CMK (cell line): ENCODE measurements at places on chromosomes 4 and X.

- no peak for DNase-seq
These were observed 192.5 kb upstream of the TTC29 start for GRCh38 chr4:147138171-147138570.

- no peak for DNase-seq
These were observed 473.0 kb downstream of the SPRY1 start for GRCh38 chr4:123869286-123870215.

DNA sequence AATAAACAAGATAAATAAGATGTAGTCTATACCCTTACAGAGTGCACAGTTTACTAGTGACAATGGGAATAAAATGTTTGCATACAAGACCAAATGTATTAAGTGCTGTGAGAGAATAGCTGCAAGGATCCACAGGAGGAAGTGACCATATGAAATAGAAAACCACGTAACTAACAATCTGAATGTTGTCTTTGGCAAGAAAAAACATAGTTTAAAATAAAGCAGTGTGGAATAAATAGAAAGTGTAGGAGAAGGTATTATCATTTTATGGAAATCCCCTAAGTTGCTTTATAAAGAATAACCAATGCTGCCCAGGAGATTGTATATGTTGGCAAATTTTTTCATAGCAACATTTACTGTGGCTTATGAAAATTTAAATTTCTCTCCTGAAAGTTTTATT is 116.1 kb downstream of the PCDH7 start:
- DNase-seq = no peak

- DNase-seq = no peak
These were observed 3.5 kb upstream of the RNF212 start for GRCh38 chr4:1116838-1117237.

GRCh38 chr4:114734594-114734993 is 136.0 kb downstream of the UGT8 start:
- no peak for DNase-seq

DNA sequence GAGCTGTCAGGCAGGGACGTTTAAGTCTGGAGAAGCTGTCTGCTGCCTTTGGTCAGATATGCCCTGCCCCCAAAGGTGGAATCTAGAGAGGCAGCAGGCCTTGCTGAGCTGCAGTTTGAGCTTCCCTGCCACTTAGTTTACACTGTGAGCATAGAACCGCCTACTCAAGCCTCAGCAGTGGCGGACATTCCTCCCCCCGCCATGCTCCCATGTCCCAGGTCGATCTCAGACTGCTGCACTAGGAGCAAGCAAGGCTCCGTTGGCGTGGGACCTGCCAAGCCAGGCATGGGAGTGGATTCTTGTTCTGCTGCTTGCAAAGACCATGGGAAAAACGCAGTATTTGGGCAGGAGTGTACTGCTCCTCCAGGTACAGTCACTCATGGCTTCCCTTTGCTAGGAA is 24.3 kb downstream of the PLK4 start:
- DNase-seq = no peak

DNA sequence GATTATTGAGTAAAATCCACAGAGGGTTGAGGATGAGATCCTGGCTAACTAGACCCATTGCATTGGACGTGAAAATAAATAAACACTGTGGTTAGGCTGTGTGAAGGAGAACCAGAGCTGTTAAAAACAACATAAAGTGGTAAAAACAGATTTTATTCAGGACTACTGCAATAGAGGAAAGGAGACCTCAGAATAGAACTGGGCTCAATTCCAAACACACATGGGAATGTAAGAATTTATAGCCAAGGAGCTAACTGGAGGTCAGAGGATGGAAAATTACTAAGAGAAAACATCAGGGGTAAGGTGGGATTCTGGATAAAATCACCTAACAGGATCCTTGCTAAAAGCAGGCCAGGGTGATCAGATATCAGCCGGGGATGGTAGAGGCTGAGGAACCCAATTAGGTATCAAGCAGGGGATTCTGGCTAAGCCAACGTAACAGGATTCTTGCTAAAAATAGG is 112.4 kb downstream of the RNF150 start:
- no peak for DNase-seq

GRCh38 chrX:68185161-68185560 is 248.1 kb downstream of the OPHN1 start:
- no peak for DNase-seq

DNA sequence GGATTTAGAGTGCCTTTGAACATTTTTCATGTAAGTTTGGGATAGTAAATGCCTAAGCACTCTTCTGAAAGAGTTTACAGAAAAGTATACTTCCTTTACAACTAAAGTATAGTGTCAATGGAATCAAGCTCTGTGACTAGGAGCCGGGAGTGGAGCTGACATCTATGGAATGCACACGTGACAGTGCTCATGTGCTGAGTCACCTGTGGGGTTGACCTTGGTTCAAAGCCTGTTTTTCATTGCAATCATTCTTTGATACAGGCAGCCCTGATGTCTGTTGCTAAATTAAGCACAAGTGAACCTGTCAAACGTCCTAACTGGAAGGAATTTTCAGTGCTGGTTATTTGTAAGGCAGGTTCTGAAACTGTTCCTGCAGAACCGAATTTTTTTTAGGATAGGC is 82.5 kb downstream of the GPAT3 start:
- no peak for DNase-seq

DNA sequence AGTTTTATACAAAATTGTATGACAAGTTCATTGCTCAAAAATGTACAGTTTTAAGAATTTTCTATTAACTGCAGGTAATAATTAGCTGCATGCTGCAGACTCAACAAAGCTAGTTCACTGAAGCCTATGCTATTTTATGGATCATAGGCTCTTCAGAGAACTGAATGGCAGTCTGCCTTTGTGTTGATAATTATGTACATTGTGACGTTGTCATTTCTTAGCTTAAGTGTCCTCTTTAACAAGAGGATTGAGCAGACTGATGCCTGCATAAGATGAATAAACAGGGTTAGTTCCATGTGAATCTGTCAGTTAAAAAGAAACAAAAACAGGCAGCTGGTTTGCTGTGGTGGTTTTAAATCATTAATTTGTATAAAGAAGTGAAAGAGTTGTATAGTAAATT is 131.0 kb downstream of the TET2 start:
- DNase-seq = no peak

DNA sequence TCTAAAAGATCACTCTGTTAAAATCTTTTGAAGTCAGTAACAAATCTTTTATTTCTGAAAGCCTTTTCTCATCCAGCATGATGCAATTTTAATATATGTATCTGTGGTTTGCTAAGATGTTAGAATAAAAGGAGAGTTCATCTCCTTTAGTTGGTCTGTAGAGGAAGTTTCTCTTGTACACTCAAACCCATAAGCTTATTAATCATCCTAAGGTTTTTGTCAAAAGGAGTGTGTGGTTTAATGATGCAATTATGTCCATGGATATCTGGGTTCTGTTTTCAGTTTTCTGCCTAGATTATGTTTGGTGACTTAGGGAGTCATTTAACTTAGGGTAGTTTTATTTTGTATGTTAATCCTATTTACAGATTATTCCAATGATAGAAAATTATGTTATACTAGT is 52.1 kb upstream of the NDST4 start:
- no peak for DNase-seq
